Activated CD4-positive, alpha-beta memory T cell treated with anti-CD3 and anti-CD28 coated beads, Interleukin-2, amount 10 ng/mL, durations not matched to agents 7 days and 5 days (primary cell): ENCODE measurements at places on chromosomes 11 and 22.

- DNase-seq = no peak
- no peak overlapping the region for H3K27ac ChIP-seq
- H3K27me3 ChIP-seq = no peaks in the 10 kb centered on the region
- peaks cover 11% of the 10 kb centered on the region for H3K36me3 ChIP-seq
- H3K4me1 ChIP-seq = peaks cover 32% of the 10 kb centered on the region
These were observed 16.0 kb upstream of the ADORA2A start for GRCh38 chr22:24411256-24412004.

DNA sequence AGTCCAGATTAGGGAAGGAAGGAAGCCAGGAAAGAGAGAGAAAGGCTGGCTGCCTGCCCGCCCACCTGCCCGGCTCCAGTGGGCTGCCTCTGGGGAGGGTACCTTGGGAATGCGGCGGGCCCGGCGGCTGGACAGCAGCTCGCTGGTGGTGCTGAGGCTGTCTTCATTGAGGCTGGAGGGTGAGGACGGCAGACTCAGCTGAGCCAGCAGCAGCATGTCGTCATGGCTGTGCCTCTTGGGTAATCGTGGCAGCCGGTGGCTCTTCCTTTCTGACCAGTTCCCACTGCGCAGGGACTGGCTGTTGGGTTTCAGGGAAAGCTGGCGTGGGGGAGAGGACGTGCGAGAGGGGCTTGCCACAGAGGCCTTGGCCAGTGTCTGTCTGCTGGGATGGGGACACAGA is 32.9 kb downstream of the RPL27A start:
- H3K4me1 ChIP-seq = no peaks in the 10 kb centered on the region
- DNase-seq = no peak
- H3K4me3 ChIP-seq = no peak overlapping the region
- H3K36me3 ChIP-seq = no peaks in the 10 kb centered on the region

GRCh38 chr22:29654882-29655281 is 51.4 kb downstream of the NF2 start:
- no peak for DNase-seq
- no peak overlapping the region for H3K4me3 ChIP-seq
- H3K4me1 ChIP-seq = no peaks in the 10 kb centered on the region
- H3K27me3 ChIP-seq = no peaks in the 10 kb centered on the region
- peaks cover 21% of the 10 kb centered on the region for H3K36me3 ChIP-seq
- H3K27ac ChIP-seq = no peak overlapping the region

DNA sequence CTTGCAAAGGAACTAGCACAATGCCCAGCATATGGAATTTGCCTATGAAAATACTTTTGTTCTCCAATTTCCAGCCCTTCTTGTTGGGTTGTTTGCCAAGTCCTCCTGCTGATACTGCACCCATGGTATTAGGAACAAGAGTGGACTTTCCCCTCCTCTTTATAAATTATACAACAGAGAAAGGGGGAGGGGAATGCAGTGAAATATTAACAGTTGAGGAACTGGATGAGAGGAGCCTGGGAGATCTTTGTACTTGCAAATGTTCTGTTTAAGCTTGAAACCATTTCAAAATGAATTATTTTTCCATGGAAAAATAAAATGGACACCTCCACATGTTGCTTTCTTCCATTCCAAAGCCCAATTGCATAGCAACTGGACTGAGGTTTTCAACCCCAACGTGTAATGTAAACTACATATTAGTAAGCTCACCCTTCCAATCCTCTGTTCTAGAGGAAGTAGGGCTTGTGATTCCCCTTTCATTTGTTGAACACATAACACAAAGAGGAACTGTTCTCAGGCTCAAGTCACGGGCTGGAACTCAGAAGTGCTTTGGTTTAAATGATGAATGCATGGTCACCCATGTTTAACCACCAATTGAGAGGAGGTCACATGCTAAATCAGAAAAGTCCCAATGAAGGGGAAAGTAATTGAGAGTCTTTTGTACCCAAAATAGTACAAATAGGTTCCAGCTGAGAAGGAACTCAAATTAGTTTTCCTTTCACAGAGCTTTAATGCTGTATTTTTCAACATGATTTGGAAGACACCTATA is 66.2 kb upstream of the ZC3H12C start:
- no peak for DNase-seq
- H3K27me3 ChIP-seq = no peaks in the 10 kb centered on the region
- no peaks in the 10 kb centered on the region for H3K4me1 ChIP-seq
- H3K27ac ChIP-seq = no peak overlapping the region
- no peak overlapping the region for H3K4me3 ChIP-seq

DNA sequence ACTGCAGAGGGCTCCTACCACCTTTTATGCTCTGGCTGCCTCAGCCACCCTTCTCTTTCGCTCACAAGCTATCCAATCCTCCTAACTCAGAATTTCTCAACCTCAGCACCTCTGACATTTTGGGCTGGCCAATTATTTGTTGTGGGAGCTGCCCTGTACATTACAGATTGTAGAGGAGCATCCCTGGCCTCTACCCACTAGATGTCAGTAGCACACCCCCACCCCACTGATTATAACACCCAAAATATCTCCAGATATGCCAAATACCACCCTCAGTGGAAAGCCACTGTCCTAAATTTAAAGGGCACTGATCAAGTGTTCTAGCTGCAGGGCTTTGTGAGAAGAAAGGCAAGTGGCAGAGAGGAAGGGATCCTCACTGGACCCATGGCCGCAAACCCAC is 443.1 kb downstream of the SOX6 start:
- no peak overlapping the region for H3K4me3 ChIP-seq
- H3K36me3 ChIP-seq = no peaks in the 10 kb centered on the region
- H3K27me3 ChIP-seq = no peaks in the 10 kb centered on the region
- no peaks in the 10 kb centered on the region for H3K4me1 ChIP-seq
- H3K27ac ChIP-seq = no peak overlapping the region

DNA sequence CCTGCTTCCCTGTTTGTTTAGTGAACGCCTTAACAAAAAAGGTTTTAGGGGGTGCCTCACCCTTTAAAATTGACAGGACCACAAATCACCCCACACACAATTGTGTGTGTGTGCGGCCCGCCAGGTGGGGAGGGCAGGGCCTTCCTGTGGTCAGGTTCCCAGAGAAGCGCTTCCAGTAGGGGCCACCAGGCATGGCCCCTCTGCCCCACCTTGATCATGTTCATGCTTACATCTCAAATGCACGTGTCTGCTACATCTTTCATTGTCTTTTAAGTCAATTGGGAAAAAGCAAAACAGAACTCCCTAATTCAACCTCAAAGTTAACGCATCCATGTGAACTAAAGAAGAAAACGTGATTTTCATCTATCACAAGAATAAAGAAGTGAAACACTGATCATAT is 1335.3 kb downstream of the TBC1D22A start:
- H3K27ac ChIP-seq = peak overlapping the region; percentile 93
- no peak for DNase-seq
- peaks cover 20% of the 10 kb centered on the region for H3K27me3 ChIP-seq
- H3K36me3 ChIP-seq = peaks cover 5% of the 10 kb centered on the region
- H3K4me3 ChIP-seq = peak overlapping the region; percentile 21

DNA sequence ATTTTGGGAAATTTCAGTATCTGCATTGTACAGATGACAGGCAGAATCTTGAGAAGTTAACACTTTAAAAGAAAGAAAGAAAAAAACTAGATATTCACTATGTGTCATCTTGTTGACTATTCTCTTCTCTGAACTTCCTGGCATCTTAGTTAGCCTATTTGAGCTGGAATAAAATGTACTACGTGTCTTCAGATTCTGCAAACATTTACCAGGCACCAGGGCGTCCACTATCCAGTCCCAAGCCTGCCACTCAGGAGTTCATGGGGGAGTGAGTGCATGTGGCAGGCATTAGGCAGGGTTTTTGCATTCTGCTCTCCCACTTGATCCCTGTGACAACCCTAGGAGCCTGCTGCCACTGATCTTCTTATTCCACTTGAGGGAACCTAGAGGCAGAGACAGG is 25.0 kb downstream of the TIMP3 start:
- no peak overlapping the region for H3K27ac ChIP-seq
- H3K4me3 ChIP-seq = no peak overlapping the region
- peaks cover 1% of the 10 kb centered on the region for H3K27me3 ChIP-seq
- no peak for DNase-seq
- no peaks in the 10 kb centered on the region for H3K4me1 ChIP-seq

DNA sequence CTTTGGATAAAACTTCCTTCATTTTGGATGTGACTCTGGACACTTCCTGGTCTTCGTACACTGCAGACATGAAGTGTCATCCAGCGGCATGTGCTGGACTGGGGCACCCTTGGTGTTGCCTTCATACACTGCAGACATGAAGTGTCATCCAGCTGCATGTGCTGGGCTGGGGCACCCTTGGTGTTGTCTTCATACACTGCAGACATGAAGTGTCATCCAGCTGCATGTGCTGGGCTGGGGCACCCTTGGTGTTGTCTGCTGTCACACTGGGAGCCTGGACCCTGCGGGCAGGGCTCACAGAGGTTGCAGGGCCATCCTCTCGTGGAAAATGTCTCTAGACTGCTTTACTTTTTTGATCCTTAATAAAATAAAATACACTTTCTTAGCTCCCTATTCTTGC is 771.4 kb downstream of the BRD1 start:
- no peak for DNase-seq
- no peaks in the 10 kb centered on the region for H3K36me3 ChIP-seq
- no peaks in the 10 kb centered on the region for H3K4me1 ChIP-seq
- H3K27ac ChIP-seq = no peak overlapping the region
- H3K27me3 ChIP-seq = peaks cover 2% of the 10 kb centered on the region

GRCh38 chr11:2767801-2768200 is 68.0 kb upstream of the KCNQ1OT1 start:
- H3K27ac ChIP-seq = no peak overlapping the region
- no peak overlapping the region for H3K4me3 ChIP-seq
- DNase-seq = peak; percentile 6
- H3K27me3 ChIP-seq = peaks cover 6% of the 10 kb centered on the region
- H3K36me3 ChIP-seq = no peaks in the 10 kb centered on the region
- peaks cover 3% of the 10 kb centered on the region for H3K4me1 ChIP-seq

GRCh38 chr11:123103326-123103980 is 41.5 kb upstream of the HSPA8 start:
- no peaks in the 10 kb centered on the region for H3K27me3 ChIP-seq
- no peaks in the 10 kb centered on the region for H3K36me3 ChIP-seq
- H3K4me1 ChIP-seq = peaks cover 14% of the 10 kb centered on the region
- no peak overlapping the region for H3K4me3 ChIP-seq
- H3K27ac ChIP-seq = no peak overlapping the region
- peak; percentile 36 for DNase-seq

- no peak overlapping the region for H3K4me3 ChIP-seq
- peaks cover 42% of the 10 kb centered on the region for H3K4me1 ChIP-seq
- H3K27me3 ChIP-seq = peaks cover 2% of the 10 kb centered on the region
- peak overlapping the region; percentile 17 for H3K27ac ChIP-seq
These were observed 10.4 kb downstream of the TMPRSS6 start for GRCh38 chr22:37098976-37099591.

DNA sequence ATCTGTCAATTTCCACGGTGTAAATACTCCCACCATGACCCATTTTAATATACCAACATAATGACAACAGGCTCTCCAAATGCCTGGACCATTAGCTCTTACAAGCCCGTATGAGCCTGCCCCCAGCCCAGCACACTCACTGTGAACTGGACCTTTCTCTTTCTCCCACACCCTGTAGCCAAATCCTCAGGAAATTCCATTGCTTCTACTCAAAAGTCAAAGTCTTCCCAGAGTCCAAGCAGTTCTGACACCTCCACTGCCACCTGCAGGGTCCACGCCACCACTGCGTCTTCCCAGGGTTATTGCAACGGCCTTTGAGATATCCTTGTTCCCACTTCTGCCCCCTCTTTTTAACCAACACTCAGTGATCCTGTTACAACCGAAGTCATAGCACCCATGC is 110.1 kb upstream of the ASPHD2 start:
- no peak overlapping the region for H3K4me3 ChIP-seq
- DNase-seq = no peak
- H3K27me3 ChIP-seq = peaks cover 12% of the 10 kb centered on the region
- no peak overlapping the region for H3K27ac ChIP-seq
- no peaks in the 10 kb centered on the region for H3K36me3 ChIP-seq

DNA sequence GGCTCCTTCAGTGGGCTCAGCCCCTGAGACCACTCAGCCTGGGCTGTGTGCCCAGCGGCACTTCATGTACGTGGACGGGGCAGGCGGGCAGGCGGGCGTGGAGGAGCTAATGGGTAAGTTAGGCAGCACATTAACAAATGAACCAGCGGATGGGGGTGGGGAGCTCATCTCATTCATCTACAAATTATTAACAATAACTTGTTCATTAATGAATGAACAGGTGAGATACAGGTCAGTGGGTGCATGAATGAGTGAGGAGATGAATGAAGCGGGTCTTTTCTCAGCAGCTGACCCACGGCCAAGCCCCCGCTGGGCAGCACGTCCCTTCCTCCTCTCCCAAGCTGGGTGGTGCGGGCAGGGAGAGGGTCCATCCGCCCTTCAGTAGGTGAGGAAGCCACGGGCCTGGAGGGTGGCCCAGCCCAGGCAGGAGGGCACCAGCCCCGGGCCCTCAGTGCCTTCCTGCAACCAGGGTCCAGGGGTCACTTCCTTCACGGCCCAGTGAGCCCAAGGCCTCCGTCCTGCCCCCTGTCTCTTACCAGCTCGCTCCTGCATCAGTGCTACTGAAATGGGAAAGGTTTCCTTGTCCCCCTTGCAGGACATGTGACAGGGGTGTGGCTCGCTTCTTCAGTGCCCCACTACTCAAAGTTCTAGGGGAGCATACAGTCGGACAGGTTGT is 60.5 kb upstream of the KCNQ1OT1 start:
- no peak for DNase-seq
- H3K36me3 ChIP-seq = no peaks in the 10 kb centered on the region
- no peak overlapping the region for H3K4me3 ChIP-seq
- H3K27me3 ChIP-seq = peaks cover 2% of the 10 kb centered on the region

DNA sequence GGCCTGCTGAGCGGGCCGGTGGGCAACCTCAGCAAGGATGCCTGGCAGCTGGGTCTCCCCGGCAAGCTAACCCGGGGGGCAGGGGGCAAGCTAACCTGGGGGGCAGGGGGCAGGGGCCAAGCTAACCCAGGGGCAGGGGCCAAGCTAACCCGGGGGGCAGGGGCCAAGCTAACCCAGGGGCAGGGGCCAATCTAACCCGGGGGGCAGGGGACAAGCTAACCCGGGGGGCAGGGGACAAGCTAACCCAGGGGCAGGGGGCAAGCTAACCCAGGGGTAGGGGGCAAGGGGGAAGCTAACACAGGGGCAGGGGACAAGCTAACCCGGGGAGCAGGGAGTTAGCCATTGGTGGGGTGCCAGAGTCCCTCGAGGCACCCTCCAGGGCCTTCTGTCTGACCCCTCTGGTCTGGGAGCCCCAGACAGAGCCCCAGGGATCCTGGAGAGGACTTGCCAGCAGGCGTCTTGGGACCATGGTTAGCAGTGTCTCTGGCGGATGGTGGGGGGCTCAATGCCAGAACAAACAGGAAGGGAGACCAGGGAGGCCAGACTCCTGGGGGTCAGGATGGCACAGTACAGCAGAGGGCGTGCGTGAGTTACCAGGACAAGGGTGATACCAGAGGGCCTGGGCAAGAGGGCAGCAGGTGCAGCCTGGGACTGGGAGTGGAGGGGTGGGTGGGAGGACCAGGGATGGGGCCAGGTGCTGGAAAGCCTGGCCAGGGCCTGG is 16.1 kb downstream of the IGF2 start:
- H3K4me3 ChIP-seq = no peak overlapping the region
- H3K27ac ChIP-seq = no peak overlapping the region
- peaks cover 14% of the 10 kb centered on the region for H3K27me3 ChIP-seq
